ENCODE measurements at places on chromosomes 4 and X.

DNA sequence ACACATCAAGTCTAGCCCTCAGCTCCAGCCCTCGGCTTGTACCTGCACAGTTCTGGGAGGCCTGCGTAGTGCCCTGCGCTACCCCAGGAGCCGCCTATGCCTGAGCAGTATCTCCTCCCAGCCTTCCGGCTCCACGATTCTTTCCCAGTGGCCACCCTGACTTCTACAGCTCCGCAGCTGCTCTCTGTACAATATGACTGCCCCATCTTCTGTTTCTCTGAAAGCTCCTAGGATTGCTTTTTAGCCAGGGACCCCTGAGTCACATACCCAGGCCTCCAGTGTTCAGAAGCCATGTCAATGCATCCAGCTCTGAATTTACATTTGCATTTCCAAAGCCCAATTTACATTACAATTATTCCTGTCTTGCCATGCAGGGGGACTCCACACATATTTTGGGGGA lies 135.5 kb downstream of the PJA1 start:
- DNase-seq = no peak

DNA sequence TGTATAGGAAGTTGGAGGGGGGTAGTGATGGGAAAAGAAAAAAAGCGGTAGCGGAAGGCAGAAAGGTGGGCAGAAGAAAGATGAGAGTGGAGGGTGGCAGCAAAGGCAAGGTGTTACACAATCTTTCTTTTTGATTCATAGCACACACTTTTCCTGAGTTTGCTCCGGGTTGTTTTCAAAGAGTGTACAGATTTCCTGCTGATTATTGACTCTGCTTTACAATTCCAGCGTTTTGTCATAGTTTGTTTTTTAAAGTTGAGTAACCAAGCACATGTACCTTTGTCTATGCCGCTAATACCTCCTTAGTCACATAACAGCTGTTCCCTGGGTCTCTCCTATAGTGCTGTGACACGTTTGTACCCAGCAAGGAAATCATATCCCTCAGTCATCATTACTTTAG lies 50.3 kb downstream of the AGA start:
- DNase-seq = no peak

DNA sequence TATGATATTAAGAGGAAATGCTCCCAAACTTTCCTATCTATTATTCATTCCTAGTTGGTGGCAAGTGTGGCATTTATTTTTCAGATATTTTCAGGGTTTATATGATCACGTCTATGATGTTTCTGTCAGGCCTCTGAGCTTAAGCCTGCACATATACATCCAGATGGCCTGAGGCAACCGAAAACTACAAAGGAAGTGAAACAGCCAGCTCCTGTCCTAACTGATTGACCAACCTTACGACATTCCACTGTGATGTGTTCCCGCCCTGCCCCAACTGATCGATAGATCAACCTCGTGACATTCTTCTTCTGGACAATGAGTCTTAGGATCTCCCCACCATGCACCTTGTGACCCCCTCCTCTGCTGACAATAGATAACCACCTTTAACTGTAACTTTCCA lies 67.6 kb upstream of the CTSO start:
- DNase-seq = no peak

- no peak for DNase-seq
Observed at GRCh38 chr4:80809039-80809729, 221.3 kb upstream of the BMP3 start.

DNA sequence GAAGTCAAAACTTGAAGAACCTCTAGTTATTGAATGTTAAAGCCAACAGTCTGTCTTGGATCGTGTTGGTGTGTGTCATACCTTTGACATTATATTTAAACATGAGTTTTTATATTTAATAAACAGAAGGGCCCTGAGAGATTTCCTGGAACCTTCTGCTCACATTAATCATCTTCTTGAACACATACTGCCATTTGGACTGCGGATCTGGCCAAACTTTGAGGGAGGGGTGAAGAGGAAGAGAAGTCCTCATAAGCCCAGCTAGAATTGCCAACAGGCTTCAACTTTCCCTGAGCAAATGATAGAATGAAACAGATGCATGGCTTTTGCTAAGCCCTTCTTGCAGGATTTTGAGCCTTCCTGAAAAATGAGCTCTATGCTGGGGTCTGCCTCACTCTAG lies 27.4 kb downstream of the CCKAR start:
- no peak for DNase-seq

- no peak for DNase-seq
Observed at GRCh38 chr4:138236037-138236436, 6.1 kb downstream of the SLC7A11 start.

- DNase-seq = no peak
Observed at GRCh38 chr4:42600578-42600977, 56.3 kb downstream of the ATP8A1 start.

GRCh38 chrX:139905743-139906142 lies 27.1 kb downstream of the ATP11C start:
- DNase-seq = no peak

DNA sequence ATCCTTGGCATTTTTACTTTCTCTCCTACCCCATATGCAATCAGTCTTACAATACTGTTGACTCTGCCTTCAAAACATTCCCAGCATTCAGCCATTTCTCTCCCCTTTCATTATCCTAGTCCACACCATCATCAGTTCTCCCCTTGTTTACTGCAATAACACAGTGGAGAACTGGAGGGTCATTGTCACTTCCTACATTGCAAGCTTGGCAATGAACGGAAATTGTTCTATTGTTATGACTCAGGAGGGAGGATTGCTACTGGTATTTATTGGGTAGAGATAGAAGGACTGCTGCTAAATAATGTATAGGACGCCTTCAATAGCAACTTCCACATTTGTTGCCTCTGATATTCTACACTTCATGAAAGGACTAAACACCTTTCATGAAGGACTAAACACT lies 231.8 kb downstream of the BANK1 start:
- DNase-seq = no peak

GRCh38 chr4:60544981-60545380 lies 655.1 kb upstream of the ADGRL3 start:
- no peak for DNase-seq

- no peak for DNase-seq
Observed at GRCh38 chrX:102846544-102847236, 90.4 kb upstream of the RAB40AL start.

- DNase-seq = no peak
Observed at GRCh38 chr4:165986956-165987698, 114.1 kb downstream of the TLL1 start.

DNA sequence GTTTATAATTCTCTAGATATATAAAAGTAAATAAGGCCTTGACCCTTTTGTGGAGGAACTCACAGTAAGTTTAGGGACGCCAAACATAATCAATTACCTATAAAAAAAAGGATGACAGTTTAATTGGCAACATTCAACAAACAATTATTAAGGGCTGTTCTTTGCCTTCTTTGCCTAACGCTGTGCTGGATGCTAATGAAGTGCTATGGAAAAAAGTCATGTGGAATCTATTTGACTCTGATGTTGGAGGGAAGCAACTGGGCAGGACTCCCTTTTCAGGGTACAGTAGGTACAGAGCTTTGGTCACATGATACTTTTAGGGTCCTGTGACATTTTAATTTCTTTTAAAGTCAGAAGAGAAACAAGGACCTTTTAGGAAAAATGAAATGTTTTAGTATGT lies 91.1 kb downstream of the PCDH7 start:
- no peak for DNase-seq

- no peak for DNase-seq
Observed at GRCh38 chr4:102103368-102103767, 241.9 kb downstream of the SLC39A8 start.

GRCh38 chrX:13511241-13511943 lies 58.0 kb upstream of the EGFL6 start:
- DNase-seq = no peak

GRCh38 chr4:149077181-149077580 lies 635.0 kb upstream of the NR3C2 start:
- DNase-seq = no peak

- no peak for DNase-seq
Observed at GRCh38 chr4:182019148-182019652, 224.0 kb upstream of the TENM3 start.

- no peak for DNase-seq
Observed at GRCh38 chrX:38558686-38559085, 2.7 kb upstream of the TSPAN7 start.

DNA sequence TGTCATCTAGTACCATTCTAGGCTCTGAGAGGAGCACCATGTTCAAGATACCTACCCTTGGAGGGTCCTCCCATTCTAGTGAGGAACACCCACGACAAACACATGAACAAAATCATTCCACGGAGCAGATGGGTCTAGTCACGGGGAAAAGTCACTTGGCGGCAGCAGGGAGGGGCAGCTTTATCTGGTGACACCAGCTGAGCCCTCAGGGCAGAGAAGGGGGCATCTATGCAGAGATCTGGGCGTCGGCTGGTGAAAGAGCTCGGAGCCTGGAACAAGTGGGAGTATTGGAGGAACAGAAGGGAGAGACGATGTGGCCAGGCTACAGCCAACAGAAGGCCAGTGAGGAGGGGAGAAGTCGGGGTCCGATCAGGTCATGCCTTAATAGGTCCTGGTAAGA lies 11.9 kb upstream of the PDHA1 start:
- DNase-seq = peak; percentile 29

DNA sequence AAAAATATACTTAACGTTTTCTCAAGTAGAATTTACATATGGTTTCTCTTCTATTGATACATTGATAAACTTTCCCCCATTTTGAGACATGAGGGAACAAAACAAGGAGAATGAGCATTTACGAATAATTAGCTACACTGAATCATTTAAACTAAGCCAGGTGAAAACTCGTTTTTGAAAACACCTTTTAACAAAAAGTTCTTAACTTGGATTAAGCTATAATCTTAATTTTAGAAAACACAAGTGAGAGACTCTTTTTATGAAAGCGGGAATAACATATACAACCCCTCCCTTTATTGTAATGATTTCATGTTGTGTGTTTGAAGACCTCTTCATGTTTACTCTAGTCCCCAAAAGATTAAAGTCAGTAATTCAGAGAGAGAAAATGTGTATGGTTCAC lies 20.1 kb downstream of the PDLIM3 start:
- no peak for DNase-seq

GRCh38 chrX:147910607-147911006 lies 1.1 kb upstream of the FMR1 start:
- DNase-seq = no peak

DNA sequence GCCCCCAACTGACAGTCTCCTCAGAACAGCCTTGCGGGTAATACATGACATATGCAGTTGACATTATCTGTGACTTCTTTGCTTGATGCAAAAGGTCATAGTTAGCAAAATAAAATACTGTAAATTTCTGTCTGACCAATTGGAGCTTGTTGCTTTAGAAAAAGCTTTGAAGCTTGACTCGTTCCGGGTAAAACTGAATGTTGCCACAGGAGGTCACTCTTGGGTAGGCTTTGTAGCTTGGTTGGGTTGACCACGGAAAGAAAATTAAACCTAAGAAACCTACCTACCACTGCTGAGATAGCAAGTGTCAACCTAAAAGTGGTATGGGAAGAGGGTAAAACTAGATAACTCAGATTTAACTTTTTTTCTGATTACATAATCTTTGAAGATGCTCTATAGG lies 23.2 kb downstream of the PRPS2 start:
- DNase-seq = peak; percentile 38

GRCh38 chrX:80810365-80810978 lies 795 bp upstream of the BRWD3 start:
- DNase-seq = no peak

- DNase-seq = no peak
Observed at GRCh38 chr4:11038926-11039325, 354.4 kb upstream of the CLNK start.

- no peak for DNase-seq
Observed at GRCh38 chr4:20641976-20642375, 58.3 kb upstream of the PACRGL start.

GRCh38 chr4:100421361-100421978 lies 96.4 kb downstream of the EMCN start:
- DNase-seq = no peak

DNA sequence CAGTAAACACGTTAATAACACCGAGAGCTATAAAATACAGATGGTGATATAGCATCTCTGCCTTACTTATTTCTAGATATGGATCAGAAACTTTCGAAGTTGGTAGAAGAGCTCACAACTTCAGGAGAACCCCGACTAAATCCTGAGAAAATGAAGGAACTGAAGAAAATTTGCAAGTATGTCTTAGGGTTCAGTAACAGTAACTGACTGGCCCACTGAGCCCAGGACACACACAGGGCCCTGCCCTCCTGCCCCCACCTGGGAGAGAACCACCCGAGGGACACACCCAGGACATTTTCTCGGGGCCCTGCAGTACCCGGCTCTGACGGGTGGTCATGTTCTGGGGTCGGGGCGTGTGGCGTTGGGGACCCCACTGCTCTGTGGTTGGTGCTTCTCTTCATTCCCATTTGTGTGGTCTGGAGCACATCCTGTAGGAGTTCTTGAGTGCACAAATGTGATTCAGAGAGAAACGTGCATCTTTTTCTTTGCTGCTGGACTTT lies 1.1 kb downstream of the UVSSA start:
- DNase-seq = no peak

DNA sequence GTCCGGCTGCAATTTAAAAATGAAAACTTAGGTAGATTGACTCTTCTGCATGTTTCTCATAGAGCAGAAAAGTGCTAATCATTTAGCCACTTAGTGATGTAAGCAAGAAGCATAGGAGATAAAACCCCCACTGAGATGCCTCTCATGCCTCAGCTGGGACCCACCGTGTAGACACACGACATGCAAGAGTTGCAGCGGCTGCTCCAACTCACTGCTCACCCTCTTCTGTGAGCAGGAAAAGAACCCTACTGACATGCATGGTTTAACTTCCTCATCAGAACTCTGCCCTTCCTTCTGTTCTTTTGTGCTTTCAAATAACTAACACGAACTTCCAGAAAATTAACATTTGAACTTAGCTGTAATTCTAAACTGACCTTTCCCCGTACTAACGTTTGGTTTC lies 41.0 kb downstream of the MAP7D3 start:
- no peak for DNase-seq

GRCh38 chr4:28179126-28179525 lies 1318.5 kb downstream of the STIM2 start:
- DNase-seq = no peak

GRCh38 chrX:54208531-54208930 lies 25.5 kb upstream of the FAM120C start:
- DNase-seq = no peak

DNA sequence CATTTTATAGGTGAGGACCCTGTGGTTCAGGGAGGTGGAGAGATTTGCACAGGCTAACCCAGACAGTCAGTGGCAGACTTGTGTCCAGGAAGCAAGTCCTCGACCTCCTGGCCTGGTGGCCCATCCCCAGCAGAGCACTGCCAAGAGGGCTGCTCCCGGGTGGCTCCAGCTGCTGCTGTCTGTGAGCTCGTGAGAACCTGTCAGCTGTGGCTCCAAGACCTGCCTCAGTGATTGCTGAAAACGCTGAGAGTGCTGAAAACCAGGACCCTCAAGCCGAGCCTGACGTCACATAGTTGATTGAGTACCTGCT lies 74.2 kb downstream of the RTL9 start:
- no peak for DNase-seq

GRCh38 chr4:180057891-180058671 lies 2185.1 kb upstream of the TENM3 start:
- peak; percentile 53 for DNase-seq

DNA sequence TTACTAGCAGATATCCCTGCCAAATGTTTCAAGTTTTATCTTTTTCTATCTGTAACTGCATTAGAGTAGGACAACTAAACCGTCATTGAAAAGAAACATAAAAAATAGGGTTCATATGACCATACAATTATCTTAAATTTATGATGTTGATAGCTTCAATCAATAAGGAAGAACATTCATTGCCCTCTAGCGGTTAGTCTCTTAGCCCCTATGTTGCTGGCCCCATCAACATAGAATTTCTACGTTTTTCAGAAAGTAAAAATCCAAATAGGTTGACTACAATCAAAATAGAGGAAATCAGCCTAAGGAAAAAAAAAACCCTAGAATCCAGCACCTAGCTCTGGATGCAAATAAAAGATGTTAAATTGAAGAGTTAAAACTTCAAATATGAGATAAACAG lies 225.1 kb upstream of the ITM2A start:
- no peak for DNase-seq

All from BE2C (cell line).